ENCODE measurements at places on chromosomes 5 and 9. TPM values are rescaled to one million over a fixed set of nuclear protein-coding genes. Genes with fewer than 3 reads are reported as not detected.
A peak's percentile ranks its signal among the peaks of the same experiment; 100 is the strongest.

C9orf50 gene
- not detected for total RNA-seq

NTRK2 gene
- 0.16 TPM for total RNA-seq

SVEP1 gene
- total RNA-seq = not detected

TLX3 gene
- not detected for total RNA-seq

KCNV2 gene
- not detected for total RNA-seq

WWC1 gene
- total RNA-seq = 13.2 TPM

FRMPD1 gene
- total RNA-seq = not detected

TAF1L gene
- not detected for total RNA-seq

LOX gene
- total RNA-seq = 3.5 TPM

CMYA5 gene
- 0.06 TPM for total RNA-seq

GDNF gene
- total RNA-seq = 5.8 TPM

- no peak for DNase-seq
Observed at GRCh38 chr9:126631254-126631653, 17.5 kb downstream of the LMX1B start.

DNA sequence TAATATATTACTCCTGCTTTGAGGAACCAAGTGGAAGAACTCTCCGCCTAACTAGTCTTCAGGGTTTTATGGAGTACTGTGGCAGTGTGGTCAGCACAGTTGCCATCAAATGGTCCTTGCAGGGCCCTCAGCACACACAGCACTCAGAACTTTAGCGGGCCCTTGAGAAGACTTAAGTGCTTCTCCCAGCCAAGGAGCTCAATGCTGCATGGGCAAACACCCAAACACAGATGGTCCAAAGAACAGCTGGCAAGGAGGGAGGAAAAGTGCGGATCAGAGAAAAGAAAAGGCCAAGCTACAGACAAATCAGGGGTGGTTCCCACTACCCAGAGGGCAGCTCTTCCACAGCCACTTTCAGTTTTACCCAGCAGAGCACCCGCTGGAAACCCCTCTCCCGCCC is 98.6 kb downstream of the SPOCK1 start:
- DNase-seq = no peak

DNA sequence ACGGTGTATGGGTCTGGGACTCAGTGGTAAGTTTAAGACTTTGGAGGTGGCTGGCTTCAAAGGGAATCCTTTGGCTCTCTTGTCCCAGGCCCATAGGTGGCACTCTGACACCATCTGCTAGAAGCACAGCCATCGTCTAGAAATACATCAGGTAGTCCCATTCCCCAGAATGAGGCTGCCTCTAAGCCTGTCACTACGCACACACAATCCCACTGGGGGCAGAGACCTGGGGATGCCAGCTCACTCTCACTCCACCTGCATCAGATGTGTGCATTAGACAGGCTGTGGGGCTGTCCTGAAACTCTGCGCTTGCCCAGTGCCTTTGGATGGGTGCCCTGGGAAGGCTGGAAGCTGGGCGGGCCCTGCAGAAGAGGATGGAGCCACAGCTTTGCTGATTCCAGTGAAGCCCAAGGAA is 127.5 kb upstream of the PANK3 start:
- DNase-seq = no peak

DNA sequence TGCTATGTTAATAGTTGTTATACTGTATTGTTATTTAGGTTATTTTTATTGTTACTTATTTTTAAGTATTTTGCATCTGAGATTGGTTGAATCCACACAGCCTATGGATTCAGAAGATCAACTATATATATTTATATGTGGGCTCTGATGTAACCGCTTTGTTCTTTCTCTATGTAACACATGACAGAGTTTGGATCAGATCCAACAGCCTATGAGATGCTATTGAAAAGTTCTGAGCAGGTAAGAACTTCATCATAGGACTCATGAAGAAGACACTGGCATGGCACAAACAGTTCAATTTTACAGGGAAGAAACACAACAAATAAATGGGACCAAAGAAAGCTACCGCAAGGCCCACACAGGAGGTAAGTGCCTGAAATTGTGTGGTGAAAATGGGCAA is 93.4 kb downstream of the GNAQ start:
- no peak for DNase-seq

- no peak for DNase-seq
Observed at GRCh38 chr9:12674961-12675360, 18.2 kb upstream of the TYRP1 start.

DNA sequence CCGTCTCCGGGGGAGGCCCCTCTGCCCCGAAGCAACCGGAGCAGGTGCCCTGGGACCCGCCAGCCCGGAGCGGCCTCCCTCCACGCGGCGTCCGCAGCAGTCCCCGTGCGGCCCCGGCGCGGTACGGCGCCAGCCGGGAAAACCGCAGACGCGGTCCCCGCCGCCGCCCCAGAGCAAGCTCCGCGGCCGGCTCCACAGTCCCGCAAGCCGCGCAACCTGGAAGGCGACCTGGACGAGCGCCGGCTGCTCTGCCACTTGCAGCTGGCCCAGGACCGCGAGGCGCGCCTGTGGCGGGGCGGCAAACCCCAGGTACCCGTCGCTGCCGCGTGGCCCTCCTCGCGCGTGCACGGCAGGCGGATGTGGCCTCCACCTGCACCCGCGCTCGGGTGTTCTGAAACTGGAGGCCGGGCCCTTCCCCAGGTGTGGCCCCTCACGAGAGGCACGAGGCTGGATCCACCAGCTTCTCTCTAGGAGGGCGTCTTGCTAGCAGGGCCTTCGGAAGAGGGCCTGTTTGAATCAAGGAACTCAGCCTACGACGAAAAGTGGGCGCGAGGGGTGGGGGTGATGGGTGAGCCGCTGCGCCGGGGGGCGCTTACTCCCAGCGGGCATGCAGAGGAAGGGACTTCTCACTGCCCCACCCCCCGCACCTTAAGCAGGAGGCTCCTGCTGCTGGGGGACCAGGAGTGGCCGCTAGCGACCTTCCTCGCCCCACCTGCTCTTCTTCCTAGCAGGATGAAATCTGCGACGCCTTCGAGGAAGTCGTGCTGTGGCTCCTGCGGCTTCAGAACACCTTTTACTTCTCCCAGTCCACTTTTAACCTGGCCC is 602 bp downstream of the CCNI2 start:
- no peak for DNase-seq

GRCh38 chr9:129316281-129317030 is 138.4 kb upstream of the IER5L start:
- no peak for DNase-seq

DNA sequence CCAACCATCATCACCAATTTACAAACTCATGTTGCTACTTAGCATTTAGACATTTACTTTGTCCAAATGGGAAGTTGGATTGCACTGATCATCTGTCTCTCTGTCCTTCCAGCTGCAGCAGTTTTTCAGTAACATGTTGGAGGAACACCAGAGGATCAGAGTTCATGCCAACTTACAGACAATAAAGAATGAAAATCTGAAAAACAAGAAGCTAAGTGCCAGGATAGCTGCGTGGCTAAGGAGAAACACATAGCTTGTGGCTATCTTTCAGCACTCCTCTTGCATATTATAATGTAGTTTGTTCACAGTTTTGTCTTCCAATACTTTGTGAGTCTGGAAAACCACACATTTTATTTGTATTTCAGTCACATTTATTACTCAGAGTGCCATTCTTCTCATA is 6.4 kb upstream of the ARL14EPL start:
- no peak for DNase-seq

- DNase-seq = peak; percentile 21
Observed at GRCh38 chr5:3009605-3010004, 258.1 kb upstream of the IRX2 start.

DNA sequence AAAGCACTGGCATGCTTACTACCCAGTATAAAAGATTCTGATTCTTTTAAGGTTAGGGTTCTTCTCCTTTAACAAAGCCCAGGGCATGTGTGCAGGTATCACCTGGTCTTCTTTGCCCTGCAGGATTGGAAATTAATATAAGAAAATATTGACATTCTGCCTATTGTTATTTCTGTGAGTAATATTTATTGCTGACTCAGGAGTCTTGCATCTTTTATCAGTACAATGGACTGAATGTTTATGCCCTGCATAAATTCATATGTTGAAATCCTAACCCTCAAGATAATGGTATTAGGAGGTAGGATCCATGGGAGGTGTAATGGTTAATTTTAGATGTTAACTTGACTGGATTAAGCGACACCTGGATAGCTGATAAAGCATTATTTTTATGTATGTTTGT is 189.0 kb downstream of the LRRC70 start:
- no peak for DNase-seq

GRCh38 chr5:110757118-110757729 is 18.4 kb downstream of the SLC25A46 start:
- peak; percentile 37 for DNase-seq

DNA sequence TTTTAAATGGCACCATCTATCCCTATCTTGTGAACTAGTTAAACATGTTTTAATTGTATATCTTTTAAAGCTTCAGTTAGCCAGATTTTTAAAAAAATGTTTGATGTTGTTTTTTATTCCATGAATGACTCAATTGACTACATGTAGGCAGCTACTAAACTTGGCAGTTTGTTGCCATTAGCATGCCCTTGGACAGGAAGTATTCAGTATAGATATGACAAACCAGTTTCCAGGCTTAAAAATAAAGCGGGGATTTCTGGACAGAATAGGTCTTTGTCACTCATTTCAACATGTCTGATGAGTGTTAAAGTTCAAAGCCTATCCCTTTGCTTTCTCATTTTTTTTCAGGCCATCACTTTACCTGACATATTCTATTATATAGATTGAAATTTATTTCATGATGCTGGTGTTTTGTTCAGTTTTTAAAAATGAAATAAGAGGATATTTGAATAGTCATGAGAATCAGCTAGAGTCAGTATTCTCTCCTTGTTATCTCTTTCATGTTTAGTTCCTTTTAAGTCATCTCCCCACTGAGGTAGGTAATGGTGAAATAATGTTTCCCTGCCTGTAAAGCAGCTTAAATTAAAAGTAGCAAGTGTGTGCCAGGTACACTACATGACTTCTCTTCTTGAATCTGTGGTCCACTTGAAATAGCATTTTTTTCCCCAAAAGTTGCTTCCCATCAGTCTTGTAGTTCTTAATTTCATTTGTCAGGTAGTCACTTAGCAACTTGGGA is 11.9 kb downstream of the TNFAIP8 start:
- DNase-seq = no peak

GRCh38 chr9:136020206-136020605 is 59.0 kb upstream of the UBAC1 start:
- no peak for DNase-seq

GRCh38 chr9:71183251-71183650 is 61.8 kb upstream of the TRPM3 start:
- no peak for DNase-seq
